ENCODE measurements at places on chromosomes 6 and 20.

DNA sequence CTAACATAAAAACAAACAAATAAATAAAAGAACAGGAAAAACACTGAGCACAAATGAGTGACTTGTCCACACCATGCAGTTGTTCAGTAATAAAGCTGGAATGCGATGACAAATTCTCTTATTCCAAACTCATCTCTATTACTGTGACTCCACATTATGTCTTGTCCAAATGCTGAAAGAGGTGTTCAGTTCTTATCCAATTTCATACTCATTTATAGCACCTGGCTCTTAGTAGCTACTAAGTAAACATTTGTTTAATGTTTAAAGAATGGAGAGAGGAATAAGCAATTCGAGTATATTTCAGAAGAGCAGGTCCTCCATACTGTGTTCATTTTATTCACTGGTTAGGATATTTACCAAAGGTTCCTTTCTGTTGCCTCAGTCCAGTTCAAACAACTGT, 439.0 kb upstream of the JAG1 start:
- no peak for DNase-seq

- no peak for DNase-seq
These were observed 91.3 kb downstream of the AKAP7 start for GRCh38 chr6:131226459-131227157.

DNA sequence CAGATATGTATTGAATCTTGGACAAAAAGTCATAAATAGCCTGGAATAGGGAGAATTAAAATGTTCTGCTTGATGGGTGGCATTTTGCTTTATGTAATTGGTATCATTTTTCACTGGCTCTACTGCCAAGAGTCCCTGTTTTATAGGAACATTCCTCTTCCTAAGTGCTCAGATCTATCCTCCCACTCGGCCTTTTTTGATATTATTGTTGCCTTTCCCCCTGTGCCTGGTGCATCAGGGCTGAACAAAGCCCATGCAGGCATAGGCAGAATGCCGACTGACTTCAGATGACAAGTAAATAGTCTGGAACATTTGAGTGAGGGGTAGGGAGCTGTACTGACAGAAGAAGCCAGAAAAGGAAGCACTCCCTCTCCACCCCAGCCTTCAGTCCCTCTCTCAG, 127.0 kb downstream of the PKHD1 start:
- DNase-seq, result no peak

GRCh38 chr6:43817192-43817591, 47.2 kb downstream of the VEGFA start:
- no peak for DNase-seq

- no peak for DNase-seq
These were observed 388.4 kb upstream of the JARID2 start for GRCh38 chr6:14857501-14857900.

All from heart left ventricle (tissue), 16 donors.